ENCODE measurements at places on chromosomes 7 and 10.

DNA sequence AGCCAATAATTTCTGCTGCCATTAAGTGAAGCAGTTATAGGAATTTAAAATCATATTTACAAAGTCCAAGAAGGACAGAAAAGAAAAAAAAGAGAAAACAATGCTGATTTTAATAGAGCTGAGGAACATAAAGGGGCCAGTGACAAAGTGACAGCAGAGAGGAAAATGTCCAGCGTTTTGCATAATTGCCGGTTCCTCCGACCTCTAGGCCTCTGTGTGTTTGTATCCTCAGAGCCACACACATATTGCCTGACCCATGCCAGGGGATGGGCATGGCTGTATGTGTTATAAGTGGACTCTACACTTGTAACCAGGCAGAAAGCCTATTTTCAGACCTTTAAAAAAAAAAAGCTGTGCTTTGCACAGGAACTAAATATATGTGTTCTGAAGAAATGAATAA, 366.8 kb upstream of the C7orf33 start:
- DNase-seq = no peak

GRCh38 chr7:103729026-103729425, 260.4 kb downstream of the RELN start:
- DNase-seq = no peak

DNA sequence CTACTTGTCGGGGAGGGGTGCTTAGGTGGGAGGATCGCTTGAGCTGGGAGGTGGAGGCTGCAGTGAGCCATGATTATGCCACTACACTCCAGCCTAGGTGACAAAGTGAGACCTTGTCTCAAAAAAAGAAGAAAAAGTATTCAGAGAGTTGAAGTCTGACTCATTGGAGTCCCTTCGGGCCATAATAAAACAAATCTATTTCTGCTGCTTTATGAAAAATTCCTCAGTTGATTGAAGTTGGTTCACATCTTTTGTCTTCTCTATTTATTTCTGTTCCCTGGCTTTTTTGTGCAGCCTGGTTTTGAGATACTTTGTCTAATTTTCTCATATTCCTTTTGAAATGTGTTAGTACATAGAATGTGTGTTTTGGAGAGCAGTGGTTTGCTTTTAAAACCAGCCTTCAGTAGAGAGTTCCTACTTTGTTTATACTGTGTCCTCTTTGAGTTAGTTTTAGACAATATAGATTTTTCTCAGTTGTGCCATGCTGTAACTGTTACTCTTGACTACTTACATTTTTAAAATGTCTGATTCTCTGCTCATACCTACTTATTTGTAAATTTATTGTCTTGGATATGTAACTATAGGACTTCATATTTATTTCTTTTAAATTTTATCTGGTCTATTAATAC, 36.7 kb downstream of the LUC7L2 start:
- no peak for DNase-seq

DNA sequence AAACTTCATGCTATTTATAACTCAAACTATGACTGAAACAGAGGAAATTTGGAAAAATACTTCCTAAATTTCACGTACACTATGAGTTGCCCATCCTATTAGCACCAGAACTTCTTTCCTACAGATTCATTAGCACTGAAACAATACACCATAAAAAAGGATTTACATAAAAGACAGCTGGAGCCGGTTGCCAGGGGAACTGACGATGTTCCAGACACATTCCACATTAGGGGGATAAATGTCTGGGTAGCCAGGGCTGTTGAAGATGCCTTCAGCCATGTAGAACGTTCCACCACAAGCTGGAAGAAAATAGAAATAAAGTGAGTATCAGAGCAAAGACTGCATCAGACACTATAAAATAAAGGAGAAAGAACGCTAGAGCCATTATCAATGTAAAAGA, 129.8 kb upstream of the RSU1 start:
- no peak for DNase-seq

DNA sequence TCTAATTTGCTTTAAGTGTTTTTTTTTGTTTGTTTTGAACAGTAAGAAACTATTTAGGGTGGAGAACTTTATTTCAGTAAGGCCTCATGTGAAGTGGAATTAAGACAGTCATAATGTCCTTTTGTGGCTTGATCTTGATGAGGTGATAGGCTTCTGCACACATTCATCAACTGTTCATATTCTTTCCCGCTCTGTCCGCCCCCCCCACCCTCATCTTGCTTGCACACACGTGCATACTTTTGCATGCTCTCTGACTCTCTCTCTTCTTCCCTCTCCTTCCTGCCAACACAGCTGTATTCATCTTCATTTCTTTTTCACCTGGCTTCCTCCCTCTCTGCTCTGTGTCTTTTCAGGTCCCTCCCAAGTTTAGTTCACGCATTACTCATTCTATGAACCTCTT, 429.6 kb downstream of the AUTS2 start:
- no peak for DNase-seq

DNA sequence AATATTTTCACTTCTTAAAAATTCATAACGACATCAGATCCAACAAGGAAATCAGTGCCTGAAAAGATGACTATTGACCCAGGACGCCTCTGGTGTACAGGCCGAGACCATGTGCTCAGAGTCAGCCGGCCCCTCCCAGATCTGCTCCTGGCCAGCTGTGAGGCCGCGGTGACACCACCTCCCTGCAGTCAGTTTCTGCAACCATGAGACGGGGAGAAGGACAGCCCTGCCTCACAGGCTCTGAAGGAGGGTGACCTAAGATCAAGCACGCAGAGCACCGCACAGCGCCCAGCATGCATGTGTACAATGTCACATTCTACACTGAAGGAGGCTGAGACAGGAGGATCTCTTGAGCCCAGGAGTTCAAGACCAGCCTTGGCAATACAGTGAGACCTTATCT, 2.6 kb upstream of the GPER1 start:
- no peak for DNase-seq

DNA sequence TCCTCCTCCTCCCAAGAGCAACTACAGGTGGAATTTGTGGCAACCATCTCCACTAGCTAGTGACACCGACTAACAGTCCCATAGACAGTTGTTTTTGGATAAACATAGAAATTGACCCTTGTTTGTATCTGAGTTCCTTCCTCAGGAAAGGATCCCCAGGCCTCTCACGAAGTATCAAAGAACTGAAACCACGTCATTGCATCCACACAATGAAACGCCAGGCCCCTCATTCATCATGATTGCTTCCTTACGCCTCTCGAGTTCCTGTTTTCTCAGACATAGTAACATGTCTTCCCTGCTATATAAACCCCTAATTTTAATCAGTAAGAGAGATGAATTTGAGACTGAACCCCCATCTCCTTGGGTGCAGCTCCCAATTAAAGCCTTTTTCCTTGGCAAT, 18.1 kb downstream of the SLC35G1 start:
- DNase-seq = no peak

GRCh38 chr10:28432210-28432676, 100.7 kb upstream of the WAC start:
- peak; percentile 32 for DNase-seq

- no peak for DNase-seq
These were observed 19.7 kb upstream of the PON2 start for GRCh38 chr7:95454438-95455045.

DNA sequence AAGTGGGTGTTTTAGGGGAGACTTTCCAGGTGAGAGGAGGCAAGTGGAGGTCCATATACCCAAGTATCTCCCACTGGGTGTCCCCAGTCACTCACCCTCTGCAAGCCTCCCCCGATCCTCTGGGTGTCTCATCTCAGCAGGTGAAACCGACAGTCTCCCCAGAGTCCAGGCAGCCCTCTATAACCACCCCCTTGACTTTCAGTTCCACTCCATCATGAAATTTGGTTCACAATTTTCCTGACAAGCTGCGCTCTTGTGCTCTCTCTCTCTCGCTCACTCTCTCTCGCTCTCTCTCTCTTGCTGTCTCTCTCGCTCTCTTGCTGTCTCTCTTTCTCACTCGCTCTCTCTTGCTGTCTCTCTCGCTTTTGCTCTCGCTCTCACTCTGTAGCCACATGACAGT, 8.1 kb upstream of the RABGEF1 start:
- DNase-seq = no peak

DNA sequence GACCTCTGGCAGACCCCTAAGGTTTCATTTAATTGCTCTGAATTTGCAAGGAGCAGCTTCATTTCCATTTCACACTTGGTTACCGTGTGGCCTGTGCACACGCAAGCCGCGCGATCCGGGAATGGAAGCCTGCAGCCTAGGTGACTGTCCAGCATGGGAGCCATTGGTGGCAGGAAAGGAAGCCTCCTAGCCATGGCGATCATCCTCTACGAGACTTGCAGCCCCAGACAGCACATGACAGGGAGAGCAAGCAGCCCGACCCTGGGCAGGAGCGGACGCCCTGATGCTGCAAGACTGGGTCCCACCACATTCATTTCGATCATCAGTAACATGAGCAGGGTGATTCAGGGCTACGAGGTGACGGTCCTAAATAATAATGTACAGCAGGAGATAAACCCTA, 33.9 kb downstream of the C10orf143 start:
- no peak for DNase-seq

DNA sequence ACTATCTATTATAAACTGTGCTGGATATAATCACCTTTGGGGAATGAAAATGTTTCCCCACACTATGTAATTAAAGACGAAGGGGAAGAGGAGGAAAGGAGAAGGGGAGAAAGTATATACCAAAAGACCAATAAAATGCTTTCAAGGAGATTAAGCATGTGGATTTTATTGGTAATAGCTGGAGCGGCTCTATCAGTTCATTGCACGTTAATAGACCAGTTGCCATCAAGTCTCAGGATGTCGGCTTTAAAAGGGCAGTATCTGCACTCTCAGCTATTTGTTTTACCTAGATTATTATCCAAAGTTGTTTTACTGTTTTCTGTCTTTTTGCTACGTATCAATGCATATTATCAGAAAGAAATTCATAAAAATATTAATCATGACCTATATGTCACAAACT, 9.0 kb downstream of the ETV1 start:
- no peak for DNase-seq

- DNase-seq = no peak
These were observed 122.8 kb downstream of the KAT6B start for GRCh38 chr10:74949034-74949832.

GRCh38 chr10:75201793-75202307, 8.7 kb upstream of the VDAC2 start:
- no peak for DNase-seq

DNA sequence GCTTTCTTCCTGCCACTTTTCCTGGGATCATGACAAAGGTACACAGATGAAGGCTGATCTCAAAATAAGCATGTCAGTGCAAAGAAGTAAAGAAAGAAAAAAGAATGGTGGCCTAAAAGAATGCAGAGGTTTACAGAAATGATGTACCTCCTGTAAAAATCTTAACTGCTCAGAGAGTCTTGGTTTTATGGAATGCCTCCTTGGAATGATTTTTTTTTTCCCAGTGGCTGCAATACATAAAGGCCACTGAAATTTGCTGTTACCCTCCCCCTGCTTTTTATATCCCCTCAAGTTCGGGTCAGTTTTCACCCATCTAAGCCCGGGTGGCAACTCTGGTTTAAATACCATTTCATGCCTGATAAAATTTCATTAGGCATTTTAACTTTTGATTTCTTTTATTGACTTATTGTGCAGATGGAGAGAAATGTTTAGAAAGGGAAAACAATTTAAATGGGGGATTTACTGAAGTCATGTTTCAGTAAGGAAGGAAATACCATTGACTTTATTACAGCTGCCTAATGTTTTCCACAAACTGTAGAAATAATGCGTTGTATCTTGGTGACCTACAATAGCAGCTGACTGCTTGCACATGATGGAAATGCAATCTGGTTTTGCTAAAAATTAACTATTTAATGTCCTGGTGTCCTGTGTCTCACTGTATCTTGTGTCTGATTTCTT, 102.5 kb downstream of the SAMD9 start:
- DNase-seq = peak; percentile 67

DNA sequence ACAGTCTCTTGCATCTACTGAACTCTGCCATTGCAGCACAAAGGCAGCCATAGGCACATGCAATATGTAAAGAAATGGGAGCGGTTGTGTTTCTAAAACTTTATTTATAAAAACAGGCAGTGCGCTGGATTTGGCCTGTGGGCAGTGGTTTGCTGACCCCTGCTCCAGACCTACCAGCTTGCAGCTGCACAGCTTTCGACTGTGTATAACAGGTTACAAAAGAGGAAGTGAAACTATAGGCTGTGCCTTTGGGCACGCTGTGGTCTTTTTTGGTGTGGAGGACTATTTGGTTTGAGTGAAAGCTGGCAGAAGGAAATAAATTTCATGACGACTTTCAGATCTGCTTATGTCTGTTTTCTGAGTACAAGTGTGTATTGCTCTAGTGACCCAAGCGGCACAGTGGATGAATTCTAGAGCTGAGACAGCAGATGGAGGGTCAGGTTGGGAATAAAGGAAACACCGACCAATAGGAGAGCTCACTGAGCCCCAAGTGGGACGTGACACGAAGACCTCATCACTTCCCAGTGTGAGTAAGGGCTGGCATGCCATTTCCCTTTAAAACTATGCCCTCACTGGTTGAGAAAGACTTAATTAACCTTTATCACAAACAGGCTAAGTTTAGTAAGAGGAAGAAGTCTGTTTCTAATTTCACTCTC, 152.7 kb downstream of the ANK3 start:
- peak; percentile 34 for DNase-seq

DNA sequence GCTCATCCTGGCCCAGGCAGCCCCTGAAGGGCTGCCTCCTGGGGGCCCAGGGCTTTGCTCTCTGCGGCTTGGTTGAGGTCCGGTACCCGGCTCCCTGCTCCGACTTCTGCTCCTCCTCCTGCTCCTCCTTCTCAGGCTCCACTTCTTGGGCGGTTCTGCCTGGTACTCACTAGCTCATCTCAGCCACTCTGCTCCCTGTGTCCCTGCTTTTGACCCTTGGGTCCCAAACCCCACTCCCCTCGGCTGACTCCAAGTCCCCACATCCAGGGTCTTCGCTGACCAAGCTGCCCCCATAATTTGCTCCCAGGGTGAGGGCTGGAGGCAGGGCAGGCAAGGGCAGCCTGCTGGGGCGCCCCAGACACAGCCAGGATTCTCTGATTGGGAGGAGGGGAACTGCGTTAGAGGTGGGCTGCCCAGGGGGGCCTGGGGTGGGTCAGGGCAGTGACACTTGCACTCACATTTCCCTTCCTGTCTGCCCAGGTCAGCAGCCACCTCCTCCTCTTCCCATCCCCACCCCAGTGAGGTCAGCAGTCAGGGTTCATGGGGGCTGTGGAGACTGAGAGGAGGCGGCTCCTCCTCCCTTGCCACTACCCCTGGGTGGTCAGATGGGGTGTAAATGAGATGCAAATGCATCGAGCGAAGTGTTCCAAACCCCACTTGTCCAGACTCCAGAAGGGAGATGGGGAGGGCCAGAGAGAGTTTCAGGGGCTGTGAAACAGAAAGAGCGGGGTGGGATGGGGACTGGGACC, 2.2 kb downstream of the SMARCD3 start:
- DNase-seq = no peak

GRCh38 chr10:62047228-62047892, 145.9 kb downstream of the ARID5B start:
- DNase-seq = no peak
